ENCODE measurements at places on chromosomes 16 and 17.

- DNase-seq = no peak
Measured at GRCh38 chr16:21524068-21524751, 75.2 kb upstream of the METTL9 start.

- no peak for DNase-seq
Measured at GRCh38 chr16:29920288-29921033, 5.6 kb downstream of the KCTD13 start.

DNA sequence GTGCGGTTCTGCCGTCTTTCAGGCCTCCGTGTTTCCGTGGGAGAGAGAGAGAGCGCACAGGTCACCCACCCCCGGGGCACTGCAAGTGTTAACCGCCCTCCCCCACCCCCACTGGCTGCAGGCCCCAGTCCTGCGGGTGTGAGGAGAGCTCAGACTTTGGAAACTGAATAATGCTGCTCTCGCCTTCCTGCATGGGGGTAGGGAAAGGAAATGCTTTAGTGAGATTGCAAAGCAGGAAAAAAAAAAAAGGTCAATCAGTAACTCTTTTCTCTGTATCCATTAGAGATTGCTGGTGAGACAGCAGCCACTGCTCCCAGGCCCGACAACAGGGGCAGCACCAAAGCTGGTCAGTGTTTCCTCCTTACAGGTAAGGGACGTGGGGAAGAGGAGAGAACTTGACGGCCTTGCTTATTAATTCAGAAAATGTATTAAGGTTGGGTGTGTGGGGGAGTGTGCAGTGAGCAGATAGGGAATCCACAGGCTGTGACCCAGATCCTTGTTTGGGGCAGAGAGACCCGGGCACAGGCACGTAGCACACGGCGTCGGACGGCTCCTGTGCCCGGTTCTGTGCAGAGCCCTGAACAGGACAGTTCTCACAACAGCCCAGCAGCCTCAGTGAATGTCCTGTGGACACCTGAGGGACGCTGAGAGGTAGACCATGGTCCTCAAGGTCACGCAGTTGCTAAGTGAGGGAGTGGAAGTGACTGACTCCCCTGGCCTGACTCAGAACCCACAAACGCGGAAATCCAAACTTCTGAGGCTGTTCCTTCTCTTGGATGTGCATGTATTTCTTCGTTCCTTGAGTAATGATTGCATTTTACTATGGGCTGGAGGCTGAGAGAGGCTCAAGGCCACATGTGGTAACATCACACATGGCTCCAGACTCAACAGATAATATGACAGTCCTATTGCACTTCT is 156.5 kb downstream of the FOXL1 start:
- no peak for DNase-seq

- DNase-seq = no peak
Measured at GRCh38 chr16:66650707-66651473, 45.7 kb downstream of the CMTM4 start.

DNA sequence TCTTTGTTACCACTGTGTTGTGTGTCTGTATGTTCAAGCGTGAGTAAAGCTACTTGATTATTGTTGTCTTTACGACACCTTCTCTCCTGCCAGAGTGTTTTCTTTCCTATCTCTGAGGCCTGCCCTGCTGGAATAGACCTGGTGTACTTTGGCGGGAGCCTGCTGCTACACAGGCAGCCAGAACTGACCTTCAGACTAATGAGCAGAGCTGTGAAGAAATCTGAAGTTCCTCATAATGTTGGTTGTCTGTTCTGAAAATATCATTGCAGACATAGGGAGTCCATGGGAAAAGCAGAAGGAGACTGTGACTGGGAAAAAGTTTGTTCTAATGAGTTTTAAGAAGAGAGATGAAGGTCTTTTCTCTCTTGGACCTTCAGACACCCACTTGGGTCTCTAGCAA is 9.8 kb downstream of the RHOT1 start:
- DNase-seq = no peak

GRCh38 chr16:26717826-26718225 is 348.9 kb upstream of the C16orf82 start:
- DNase-seq = no peak

DNA sequence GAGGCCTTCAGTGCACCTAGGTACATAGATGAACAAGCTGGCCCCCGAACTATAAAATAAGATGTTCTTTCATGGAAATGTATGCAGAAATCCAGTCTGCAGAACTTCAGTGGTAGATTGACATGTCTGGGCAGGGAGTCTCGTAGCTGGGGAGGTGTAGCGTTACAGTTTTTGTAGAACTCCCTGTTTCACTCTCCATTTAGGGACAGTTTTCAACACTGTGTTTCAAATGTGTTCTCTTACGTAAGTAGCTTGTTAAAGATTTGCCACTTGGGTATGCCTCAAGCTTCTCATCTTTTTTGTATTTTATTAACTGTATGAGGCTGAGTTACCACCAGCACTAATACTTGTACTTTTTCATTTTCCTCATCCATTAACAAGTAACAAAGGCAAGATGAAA is 46.6 kb downstream of the PLD6 start:
- no peak for DNase-seq

Measured in vagina (tissue), 2 donors.